ENCODE measurements at places on chromosomes 4 and X.

DNA sequence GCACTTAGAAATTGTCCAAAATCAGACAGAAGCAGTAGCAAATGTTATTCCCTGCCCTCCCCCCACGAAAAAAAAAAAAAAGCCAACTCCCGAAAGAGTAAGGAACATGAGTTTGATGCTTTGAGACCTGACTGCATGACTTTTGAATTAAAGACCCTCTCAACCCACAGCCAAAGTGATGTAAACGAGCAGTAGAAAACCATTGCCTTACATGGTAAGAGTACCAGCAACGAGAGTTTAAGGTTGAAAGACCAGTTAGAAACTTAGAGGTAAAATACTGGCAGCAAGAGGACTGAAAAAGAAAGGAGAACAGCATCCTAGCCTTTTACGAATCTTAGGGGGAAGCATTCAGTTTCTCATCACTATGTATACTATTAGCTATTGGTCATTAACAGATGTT, 10.0 kb upstream of the ANXA10 start:
- no peak for DNase-seq

GRCh38 chr4:26300314-26301307, 20.2 kb upstream of the RBPJ start:
- no peak for DNase-seq

DNA sequence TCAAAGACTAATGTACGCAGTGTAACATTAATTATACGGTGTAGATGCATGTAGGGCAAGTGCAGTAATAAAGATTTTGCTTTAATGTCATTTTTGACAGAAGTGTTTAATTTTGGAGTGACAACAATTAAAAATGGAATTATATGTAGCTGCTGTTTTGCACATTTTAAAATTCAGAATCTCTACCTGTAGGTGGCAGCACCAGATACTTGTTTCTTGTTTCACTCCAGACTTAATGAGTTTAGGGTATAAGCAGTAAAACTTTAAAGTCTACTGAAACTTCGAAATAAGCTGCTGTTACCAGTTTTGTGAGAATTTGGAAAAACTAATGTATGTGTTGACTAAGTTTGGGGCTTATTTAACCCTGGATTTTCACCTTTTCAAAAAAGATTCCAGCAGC, 144.9 kb downstream of the POLA1 start:
- peak; percentile 60 for DNase-seq

- no peak for DNase-seq
Measured at GRCh38 chr4:179607003-179607402, 2164.8 kb upstream of the AGA start.

DNA sequence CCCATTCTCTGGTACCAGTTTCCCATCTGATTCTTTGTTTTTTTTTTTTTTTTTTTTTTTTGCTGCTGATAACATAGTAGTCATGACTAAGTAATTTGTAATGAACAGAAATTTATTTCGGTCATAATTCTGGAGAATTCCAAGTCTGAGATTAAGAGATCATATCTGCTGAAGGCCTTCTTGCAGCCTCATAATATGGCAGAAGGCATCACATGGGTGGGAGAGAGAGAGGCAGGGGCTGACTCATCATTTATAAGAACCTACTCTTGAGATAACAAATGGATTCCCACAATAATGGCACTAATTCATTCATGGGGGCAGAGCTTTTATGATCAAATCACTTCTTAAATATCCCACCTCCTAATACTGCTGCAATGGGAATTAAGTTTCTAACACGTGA, 1034.3 kb downstream of the STIM2 start:
- no peak for DNase-seq

DNA sequence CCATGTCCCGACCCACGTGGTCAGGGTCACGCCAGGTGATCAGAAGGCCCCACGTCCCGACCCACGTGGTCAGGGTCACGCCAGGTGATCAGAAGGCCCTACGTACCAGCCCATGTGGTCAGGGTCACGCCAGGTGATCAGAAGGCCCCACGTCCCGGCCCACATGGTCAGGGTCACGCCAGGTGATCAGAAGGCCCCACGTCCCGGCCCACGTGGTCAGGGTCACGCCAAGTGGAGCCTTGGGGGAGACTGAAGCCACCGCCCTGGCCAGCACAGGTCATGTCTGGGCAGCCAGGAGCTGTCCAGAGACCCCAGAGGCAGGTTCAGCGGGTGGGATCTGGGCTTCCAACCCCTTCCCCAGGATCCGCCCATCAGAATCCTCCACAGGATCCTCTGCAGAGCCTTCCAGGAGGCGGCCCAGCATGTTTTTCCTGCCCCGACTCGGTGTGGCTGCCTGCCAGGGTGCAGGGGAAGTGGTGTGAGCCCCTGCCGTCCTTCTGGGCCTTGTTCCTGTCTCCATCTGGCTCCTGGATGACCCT, 58.4 kb downstream of the FAM53A start:
- no peak for DNase-seq

GRCh38 chrX:129093706-129094105, 429.6 kb downstream of the SMARCA1 start:
- DNase-seq: no peak

DNA sequence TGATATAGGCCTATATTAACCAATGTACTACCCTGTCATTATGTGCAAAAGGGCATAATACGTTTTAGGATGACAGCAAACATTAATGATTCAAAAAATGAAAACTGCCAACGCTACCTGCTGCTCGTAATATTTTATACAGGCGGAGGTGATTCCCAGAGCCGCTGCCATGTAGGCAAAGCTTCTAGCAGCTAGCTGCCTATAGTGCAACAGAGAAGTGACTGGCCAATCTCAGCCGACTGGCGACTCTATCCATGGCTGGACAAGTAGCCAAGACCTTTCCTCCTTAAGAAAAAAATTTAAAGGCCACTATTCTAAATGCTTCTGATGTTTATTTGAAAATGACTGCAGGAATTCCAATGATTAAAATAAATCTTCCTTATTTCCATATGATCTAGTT, 1.9 kb downstream of the PPARGC1A start:
- DNase-seq: no peak

GRCh38 chr4:74109116-74109869, 10.3 kb upstream of the CXCL2 start:
- peak; percentile 19 for DNase-seq

- DNase-seq: no peak
Measured at GRCh38 chrX:23737413-23737812, 5.7 kb downstream of the ACOT9 start.

DNA sequence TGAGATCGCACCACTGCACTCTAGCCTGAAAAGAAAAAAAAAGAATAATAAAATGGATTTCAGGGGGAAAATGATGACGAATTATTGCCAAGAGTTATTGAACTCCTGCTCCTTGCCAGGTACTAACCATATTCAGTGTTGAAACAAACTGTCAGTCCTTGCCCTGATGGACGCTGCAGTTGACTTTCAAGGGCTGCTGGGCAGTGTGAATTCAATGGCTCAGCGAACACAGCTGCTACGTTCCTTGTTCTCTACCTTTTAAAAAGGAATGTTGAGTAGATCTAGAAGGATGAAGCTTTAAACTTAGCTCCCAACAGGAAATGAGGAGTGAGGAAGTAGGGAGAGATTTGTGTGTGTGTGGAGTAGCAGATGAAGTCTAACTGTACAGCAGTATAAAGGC, 2.7 kb downstream of the LIMCH1 start:
- DNase-seq: no peak

All from hematopoietic multipotent progenitor cell treated with erythropoietin and hydrocortisone succinate and interleukin-3 and kit ligand, for 6 days (in vitro differentiated cells).